Cerebellar nuclear complex (tissue), 1 donor: ENCODE measurements at places on chromosomes 16 and 17.

GRCh38 chr17:17628388-17629008, 37.0 kb upstream of the PEMT start:
- no peak for DNase-seq

- DNase-seq = no peak
Observed at GRCh38 chr17:14926526-14927122, 338.5 kb downstream of the PMP22 start.

DNA sequence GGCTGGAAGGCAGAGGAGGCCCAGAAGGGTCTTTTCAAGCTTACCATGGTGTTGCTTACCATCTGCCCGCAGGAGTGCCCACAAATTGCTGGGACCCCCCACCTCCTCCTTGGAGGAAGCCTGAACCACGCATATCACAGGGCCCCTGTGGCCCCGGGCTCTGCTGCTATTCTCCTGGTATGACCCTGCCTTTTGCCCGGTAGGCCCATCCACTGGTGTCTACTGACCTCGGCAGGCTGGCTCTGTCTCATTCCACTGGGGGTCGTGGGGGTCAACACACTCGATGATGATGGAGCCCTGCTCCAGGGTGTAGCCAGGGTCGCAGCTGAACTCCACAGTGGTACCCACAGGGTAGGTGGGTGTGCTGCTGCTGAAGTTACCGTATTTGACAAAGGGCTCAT, 8.2 kb upstream of the PHF12 start:
- DNase-seq = no peak

DNA sequence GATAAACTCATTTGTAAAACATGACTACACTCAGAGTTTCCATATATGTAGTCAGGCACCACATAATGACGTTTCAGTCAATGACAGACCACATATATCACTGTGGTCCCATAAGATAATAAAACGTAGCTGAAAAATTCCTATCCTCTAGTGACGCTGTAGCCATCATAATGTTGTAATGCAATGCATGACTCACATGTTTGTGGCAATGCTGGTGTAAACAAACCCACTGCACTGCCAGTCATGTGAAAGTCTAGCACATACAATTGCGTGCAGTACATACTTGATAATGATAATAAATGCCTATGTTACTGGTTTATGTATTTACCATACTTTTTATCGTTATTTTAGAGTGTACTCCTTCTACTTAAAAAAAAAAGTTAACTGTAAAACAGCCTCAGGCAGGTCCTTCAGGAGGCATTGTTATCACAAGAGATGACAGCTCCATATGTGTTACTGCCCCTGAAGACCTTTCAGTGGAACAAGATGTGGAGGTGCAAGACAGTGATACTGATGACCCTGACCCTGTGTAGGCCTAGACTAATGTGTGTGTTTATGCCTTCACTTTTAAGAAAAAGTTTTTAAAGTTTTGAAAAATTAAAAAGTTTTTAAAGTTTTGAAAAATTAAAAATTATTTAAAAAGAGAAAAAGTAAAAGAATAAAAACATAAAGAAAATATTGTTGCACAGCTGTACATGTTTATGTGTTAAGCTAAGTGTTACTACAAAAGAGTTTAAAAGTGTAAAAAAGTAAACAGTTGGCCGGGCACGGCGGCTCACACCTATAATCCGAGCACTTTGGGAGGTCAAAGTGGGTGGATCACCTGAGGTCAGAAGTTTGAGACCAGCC, 9.0 kb downstream of the STAT5B start:
- no peak for DNase-seq

GRCh38 chr16:66538910-66539309, 11.0 kb downstream of the TK2 start:
- no peak for DNase-seq

GRCh38 chr17:17413821-17414220, 63.0 kb upstream of the MED9 start:
- no peak for DNase-seq
